ENCODE measurements at places on chromosomes 2 and 18.

GRCh38 chr2:205885492-205886099 lies 200.4 kb downstream of the INO80D start:
- H3K36me3 ChIP-seq: no peaks in the 10 kb centered on the region
- H3K4me3 ChIP-seq: no peak overlapping the region
- peak; percentile 36 for DNase-seq
- H3K27me3 ChIP-seq: peaks cover 20% of the 10 kb centered on the region

DNA sequence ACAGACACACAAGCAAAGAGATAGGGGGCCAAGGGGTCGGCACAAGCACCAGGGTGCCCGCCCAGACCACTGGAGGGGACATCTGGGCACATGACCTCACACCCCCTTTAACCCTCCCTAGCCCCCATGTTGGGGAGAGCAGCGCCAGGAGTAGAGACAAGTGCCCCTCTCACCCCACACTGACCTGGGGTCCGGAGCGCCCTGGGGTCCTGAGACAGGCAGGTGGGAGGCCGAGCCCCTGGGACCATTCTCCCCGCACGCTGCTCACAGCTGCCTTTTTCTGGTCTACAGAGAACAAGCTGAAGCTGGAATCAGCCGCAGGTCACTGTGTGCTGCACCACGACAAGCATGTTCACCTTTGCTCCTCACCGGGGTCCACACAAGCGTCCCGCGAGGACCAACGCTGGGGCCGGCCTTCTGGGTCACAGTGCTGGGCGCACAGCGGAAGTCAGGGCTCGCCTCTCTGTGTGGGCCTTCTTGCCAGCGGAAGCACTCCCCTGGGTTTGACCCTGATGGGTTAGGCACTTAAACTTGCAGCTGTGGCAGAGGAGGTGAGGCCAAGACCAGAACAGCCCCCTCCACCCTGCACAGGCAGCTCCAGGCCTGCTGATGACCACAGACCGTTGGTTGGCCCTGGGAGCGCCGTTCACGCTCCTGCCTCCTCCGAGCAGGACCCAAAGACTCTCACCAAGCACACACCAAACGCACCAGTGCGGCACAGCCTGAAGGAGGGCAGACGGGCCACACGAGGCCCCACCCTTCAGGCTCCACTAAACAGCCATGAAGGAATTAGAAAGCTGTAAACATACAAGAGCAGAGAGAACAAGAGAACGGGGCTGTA lies 275.3 kb downstream of the EIPR1 start:
- H3K4me1 ChIP-seq: peaks cover 11% of the 10 kb centered on the region
- H3K27ac ChIP-seq: no peak overlapping the region
- H3K36me3 ChIP-seq: no peaks in the 10 kb centered on the region
- no peak overlapping the region for H3K4me3 ChIP-seq

DNA sequence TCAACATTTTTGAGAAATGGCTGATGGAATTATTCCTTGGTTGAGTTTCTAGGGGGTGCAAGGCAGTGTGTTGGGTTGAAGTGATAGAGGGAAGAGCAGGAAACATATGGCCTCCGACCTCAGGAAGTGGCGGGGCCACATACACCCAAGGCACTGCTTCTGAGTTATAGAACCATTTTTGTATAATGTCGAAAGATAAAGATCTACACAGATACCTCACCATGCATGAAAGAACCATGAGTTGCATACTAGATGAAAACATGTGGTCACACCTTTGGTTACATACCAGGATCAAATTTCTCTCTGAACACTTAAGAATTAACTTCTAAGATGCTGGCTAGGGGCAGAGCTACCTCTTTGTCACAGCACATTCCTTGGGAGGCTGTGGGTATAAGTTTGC lies 23.2 kb downstream of the LAMA3 start:
- DNase-seq: no peak
- H3K4me1 ChIP-seq: no peaks in the 10 kb centered on the region
- no peak overlapping the region for H3K4me3 ChIP-seq
- H3K27ac ChIP-seq: no peak overlapping the region

DNA sequence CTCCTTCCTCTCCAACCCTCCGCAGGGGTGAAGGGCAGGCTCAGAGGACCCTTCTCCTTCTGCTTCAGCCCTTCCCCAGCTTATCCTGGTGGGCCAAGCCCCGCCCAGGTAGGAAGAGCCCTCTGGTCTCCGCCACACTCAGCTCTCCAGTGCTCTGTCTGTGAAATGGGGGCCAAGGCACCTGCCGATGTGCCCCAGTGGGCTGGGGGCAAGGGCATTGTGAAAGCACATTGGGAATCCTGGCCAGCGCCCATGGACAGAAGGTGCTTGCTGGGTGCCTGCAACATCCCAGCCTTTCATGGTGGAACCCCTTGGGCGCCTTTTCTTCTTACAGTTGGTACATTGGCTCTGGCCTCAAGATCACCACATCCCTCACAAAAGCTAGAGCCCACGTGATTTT lies 150.8 kb downstream of the INHBB start:
- H3K27me3 ChIP-seq: peaks cover 3% of the 10 kb centered on the region
- no peaks in the 10 kb centered on the region for H3K36me3 ChIP-seq
- H3K27ac ChIP-seq: no peak overlapping the region

GRCh38 chr18:23085066-23085465 lies 50.2 kb upstream of the CABLES1 start:
- H3K36me3 ChIP-seq: no peaks in the 10 kb centered on the region
- H3K27ac ChIP-seq: no peak overlapping the region
- H3K4me1 ChIP-seq: no peaks in the 10 kb centered on the region
- DNase-seq: no peak
- peaks cover 7% of the 10 kb centered on the region for H3K27me3 ChIP-seq

DNA sequence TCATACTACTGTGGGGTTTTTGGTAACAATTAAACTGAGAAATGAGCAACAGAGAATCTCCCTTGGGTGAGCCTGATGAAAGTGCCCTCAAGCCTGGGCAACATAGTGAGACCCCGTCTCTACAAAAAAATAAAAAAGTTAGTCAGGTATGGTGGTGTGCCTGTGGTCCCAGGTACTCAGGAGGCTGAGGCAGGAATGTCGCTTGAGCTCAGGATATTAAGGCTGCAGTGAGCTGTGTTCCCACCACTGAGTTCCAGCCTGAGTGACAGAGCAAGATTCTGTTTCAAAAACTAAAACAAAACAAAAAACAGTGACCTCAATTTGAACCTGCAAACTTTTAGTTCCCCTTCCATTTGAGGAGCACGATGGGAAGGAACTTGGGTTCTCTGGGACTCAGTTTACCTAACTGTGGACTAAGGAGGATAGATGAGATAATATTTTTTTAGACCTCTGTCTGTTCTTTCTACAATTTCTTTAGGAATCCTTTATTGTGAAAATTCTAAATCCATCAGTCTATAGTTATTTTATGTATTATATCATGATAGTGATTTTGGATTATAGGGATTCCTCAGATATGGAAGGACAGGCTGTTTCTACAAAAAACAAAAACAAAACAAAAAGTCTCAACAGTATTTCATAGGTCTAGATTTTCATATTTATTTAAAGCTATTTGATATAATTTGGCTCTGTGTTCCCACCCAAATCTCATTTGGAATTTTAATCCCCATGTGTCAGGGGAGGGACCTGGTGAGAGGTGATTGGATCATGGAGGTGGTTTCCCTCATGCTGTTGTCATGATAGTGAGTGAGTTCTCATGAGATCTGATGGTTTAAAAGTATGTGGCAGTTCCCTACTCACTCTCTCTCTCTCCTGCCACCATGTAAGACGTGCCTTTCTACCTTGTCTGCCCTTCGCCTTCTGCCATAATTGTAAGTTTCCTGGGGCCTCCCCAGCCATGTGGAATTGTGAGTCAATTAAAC lies 178.6 kb downstream of the MYCN start:
- no peak overlapping the region for H3K27ac ChIP-seq
- no peaks in the 10 kb centered on the region for H3K27me3 ChIP-seq
- H3K36me3 ChIP-seq: no peaks in the 10 kb centered on the region
- no peak for DNase-seq
- no peak overlapping the region for H3K4me3 ChIP-seq

GRCh38 chr18:48376934-48377333 lies 32.2 kb downstream of the ZBTB7C start:
- H3K4me3 ChIP-seq: no peak overlapping the region
- no peak for DNase-seq
- no peaks in the 10 kb centered on the region for H3K4me1 ChIP-seq
- peaks cover 13% of the 10 kb centered on the region for H3K27me3 ChIP-seq
- no peaks in the 10 kb centered on the region for H3K36me3 ChIP-seq

DNA sequence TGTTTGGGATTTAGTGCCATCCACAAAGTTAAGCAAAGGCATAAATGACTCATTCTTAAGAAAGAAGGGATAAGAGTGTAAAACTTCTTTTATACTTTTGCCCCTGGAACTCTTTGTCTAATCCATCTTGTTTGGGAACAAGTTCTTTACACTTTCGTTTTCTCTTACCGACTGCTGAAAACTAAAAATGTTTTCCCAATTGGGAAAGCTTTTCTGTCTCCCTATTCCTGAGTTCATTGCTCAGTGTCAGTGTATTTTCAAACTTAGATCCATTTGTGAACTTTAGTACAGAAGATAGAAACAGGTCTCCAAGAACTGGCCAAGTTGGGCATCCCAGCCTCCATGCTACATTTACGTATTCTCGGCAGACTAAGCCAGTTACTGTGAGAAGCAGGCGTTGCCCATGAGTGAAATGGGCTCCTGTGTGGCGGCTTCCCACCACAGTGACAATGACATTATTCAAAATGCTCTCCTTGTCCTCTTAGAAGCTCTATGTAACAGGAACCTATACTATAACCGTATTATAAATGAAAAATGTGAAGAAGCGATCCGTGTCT lies 51.7 kb downstream of the TGOLN2 start:
- H3K4me3 ChIP-seq: no peak overlapping the region
- H3K36me3 ChIP-seq: no peaks in the 10 kb centered on the region
- H3K4me1 ChIP-seq: no peaks in the 10 kb centered on the region
- H3K27me3 ChIP-seq: peaks cover 22% of the 10 kb centered on the region
- no peak for DNase-seq

DNA sequence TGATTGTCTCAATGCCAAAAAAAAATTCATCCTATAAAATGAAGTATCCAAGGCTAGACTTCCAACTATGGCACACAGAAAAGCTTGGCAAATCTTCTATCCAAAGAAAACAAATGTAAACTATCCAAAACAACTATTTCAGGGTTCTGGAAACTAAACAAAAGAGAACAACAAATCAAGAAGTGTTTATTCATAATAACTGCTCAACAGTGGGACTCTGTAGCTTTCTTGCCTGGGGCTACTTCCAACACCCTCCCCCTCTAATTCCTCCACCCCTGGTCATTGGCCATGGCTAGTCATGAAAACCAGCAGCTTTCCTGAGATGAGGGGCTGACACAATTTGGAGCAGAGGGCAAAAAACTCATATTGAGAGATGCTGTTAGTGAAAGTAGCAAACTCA lies 107.0 kb downstream of the EXOC6B start:
- H3K4me1 ChIP-seq: no peaks in the 10 kb centered on the region
- no peak for DNase-seq
- peaks cover 13% of the 10 kb centered on the region for H3K36me3 ChIP-seq
- no peak overlapping the region for H3K4me3 ChIP-seq

DNA sequence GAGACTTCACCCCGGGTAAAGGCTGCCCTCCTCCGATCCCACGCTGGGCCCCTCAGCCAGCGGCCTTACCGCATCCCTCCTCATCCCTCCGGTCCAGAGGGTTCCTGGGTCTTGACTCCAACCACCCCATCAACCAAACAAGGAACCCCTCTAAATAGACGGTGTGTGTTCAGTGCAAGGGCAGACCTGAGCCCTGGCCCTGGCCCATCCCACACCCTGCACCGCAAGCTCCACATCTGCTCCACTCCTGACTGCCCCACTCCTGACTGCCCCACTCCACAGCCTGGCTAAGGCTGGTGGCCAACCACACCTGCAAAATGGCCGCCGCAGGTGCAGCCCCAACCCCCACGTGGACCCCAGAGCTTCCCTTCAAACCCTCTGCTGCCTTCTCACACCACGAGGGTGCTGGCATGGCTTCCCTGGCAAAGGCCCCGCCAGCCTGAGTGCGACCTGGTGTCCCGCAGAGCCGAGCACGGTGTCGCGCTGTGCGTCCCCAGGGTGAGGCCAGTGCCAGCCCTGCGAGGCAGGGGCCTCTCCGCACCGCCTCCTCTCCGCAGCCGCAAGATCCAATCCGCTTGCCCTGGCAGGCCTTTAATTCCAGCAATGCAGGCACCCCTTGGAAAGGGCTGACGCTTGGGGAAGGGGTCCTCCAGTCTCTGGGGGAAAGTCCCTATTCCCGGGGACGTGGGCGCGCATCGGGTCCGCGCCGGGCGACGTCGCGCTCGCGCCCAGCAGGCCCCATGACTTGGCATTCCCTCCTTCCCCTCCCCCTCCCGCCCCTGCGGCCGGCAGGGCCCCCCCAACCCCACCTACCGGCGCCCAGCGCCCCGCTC lies 1.5 kb downstream of the KIF1A start:
- H3K27ac ChIP-seq: no peak overlapping the region
- H3K4me3 ChIP-seq: no peak overlapping the region
- peaks cover 5% of the 10 kb centered on the region for H3K4me1 ChIP-seq
- DNase-seq: no peak

DNA sequence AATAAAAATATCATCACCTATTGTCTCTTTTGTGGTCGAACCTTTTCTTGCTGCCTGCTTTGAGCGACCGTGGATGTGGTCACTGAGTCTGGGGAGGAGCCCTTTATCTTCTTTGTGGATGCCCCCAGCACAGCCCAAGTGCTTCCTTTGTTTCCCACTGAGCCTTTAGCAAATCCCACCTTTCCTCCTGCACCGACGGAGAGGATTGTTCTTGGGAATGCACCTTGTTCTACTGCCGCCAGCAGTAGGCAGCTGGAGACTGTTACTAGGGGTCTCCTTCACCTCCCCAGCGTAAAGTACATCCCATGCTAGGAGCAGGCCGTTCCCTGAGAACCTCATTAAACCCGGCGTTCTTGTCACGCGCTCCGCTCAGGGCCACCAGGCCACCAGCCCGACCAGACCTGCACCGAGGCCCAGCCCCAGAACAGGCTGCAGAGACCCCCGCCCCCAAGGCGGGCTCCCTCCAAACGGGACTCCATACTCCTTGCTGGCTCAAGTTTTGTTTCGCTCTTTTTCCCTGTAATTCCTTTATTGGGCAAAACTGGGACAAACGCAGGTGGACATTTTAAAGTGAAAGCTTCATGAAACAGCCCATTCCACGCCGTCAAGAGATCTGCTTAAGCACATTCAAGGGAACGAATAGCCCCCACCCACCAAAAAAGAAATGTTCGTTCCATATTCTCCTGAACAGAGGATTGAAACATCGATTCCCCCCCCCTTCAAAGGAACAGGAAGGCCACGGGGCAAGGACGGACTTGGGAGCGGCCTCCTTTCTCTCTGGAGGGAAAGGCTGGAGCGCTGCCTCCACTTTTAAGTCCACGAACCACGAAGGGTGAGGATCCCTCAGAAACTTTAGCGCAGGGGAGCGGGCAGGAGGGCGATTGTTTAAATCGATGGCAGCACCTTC lies 1.1 kb upstream of the MAT2A start:
- H3K4me1 ChIP-seq: peaks cover 35% of the 10 kb centered on the region
- H3K36me3 ChIP-seq: peaks cover 42% of the 10 kb centered on the region
- peak overlapping the region; percentile 96 for H3K4me3 ChIP-seq
- DNase-seq: peak; percentile 33
- H3K27me3 ChIP-seq: no peaks in the 10 kb centered on the region
- H3K27ac ChIP-seq: peak overlapping the region; percentile 99
